Activated T-helper 1 cell treated with Interleukin-2 at 50 U/mL for 16 hours (primary cell): ENCODE measurements at places on chromosomes 3 and 15.

GRCh38 chr15:61835029-61835428 is 225.2 kb downstream of the VPS13C start:
- no peak for DNase-seq

DNA sequence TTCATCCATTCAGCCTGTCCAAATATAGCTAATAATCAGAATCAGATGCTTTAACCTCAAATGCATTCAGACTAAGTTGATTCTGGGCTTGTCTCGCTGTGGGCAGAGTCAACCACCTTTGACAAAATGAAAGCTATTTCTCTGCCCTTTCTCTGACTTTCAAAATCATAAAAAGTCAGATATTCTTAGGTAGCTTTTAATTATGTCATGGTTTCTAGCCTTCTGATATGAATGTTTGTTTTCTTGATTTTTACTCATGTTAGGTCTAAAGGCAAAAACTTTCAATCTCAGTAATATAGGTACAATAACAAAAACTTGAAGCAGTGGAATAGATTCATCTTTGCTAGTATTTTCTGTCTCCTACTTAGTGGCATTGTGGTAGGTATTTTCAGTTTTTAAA is 25.3 kb upstream of the C15orf61 start:
- DNase-seq, result no peak

GRCh38 chr3:179272385-179272784 is 21.5 kb upstream of the KCNMB3 start:
- no peak for DNase-seq

GRCh38 chr3:128076483-128077201 is 24.4 kb downstream of the SEC61A1 start:
- DNase-seq, result no peak

- no peak for DNase-seq
Observed at GRCh38 chr3:138408751-138409570, 25.5 kb upstream of the ESYT3 start.

- DNase-seq, result no peak
Observed at GRCh38 chr3:148106062-148106461, 591.6 kb upstream of the AGTR1 start.

DNA sequence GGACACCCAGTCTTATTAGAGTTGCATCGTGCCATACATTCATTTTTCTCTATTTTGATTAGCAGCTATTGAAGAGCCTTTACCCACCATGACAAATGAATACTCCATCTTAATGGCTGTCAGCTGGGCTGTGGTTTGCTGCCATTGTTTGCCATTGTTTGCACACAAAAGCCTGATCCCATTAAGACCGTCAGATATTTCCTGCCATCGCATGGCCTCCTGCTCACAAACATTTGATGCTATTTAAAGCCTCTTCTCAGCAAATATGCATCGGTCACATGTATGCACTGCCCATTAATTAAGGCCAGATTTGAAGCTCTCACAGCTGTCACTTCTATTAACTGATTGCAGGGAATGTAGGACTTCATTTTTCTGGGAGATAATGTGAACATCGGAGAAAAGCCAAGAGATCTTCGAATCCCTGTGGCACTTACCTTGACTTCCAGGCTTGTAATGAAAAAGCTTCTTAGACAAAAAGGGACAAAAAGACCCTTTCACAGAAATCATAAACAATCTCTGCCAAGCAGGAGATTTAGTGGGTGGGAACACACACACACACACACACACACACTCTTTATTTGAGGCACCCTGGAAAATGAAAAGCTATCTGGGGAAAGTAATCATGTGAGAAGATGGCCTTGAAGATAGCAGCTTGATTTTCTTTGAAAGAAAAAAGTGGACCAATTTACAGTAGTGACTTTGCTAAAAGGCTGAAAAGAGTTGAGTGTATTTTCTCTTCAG is 175.4 kb upstream of the NR2E3 start:
- DNase-seq, result no peak

- DNase-seq, result peak; percentile 31
Observed at GRCh38 chr3:66582721-66583423, 82.0 kb upstream of the LRIG1 start.

- no peak for DNase-seq
Observed at GRCh38 chr3:122941228-122942206, 86.0 kb downstream of the SEMA5B start.

DNA sequence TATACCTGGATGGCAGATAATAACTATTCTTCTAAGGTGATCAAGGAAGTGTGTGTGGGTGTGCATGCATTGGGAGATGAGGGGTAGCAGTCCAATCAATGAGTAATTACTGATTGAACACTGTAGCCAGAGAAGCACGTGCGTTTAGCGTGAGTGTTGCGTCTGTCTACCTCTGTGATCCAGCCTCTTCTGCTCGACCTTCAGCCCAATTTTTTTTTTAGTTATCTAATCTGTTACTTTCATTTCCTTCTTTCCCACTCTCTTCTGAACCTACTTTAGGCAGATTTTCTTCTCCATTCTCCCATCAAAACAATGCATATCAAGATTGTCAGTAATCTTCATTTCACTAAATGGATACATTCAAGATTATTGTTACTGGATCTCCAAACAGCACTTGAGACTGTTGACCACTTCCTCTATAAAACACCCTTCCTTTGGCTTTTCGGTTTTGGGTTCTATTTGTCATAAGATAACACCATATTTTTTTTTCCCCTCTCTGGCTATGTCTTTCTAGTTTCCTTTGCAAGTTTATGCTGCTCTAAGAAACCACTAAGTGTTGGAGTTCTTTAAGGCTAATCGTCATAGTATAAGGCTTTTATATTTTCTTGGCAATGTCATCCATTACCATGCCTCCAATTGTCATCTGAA is 41.0 kb downstream of the MCTP2 start:
- DNase-seq, result no peak

DNA sequence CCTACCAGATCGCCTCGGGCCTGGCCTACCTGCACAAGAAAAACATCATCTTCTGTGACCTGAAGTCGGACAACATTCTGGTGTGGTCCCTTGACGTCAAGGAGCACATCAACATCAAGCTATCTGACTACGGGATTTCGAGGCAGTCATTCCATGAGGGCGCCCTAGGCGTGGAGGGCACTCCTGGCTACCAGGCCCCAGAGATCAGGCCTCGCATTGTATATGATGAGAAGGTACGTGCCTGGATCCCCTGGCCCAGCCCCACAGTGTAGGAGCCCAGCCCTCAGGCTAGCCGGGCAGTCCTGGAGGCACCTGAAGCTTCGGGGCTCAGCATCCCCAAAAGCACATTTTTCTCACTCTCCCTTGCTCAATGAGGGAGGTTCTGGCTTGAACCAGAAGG is 135.8 kb downstream of the LRRK1 start:
- DNase-seq, result no peak

DNA sequence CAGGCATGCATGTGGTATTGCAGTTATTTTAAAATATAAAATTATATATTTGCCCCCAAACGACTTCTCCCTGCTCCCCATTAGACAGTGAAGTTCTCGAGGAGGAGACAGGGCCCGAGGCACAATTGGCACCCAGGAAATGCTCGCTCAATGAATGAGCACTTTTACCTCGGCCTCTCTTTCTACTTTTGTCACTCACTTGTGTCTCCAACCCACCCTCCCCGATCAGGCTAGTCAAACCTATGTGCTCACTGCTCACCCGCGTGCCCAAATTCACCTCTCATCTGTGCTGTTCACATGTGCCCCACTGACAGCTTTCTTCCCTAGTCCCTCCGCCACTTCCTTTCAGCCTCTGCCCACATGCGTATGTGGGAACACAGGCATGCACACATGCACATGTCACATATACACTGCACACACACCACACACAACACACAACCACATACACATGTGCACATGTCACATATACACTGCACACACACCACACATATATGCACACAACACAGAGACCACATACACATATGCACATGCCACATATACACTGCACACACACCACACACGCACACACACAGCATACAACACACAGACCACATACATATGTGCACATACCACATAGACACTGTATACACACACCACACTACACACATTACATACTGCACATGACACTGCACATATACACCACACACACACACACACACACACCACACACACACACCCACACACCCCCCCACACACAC is 46.3 kb upstream of the DLG1 start:
- no peak for DNase-seq

GRCh38 chr3:50625231-50626182 is 8.6 kb downstream of the MAPKAPK3 start:
- no peak for DNase-seq

GRCh38 chr3:169148448-169149348 is 514.8 kb downstream of the MECOM start:
- no peak for DNase-seq

DNA sequence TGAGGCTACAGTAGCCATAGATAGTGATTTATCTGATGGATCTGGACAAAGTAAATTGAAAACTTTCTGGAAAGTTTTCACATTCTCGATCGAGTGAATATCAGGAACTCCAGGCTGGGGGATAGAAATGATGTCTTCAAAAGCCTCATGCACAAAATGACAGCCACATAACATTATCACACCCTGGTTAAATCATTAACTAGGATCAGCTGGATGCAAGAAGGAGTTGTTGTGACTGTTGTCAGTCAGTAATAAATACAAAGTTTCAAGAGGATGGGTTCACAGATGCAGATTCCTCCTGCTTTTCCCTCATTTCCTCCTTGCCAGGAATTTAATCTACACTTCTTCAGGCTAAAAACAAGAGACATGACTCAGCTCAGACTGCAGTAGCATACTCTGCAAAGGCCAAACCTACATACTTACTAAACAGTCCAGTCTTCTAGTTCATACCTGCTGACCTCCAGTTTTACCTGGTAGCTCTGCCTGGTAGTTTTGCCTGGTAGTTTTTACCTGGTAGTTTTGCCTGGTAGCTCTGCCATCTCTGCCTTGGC is 40.9 kb downstream of the C2CD4A start:
- DNase-seq, result no peak

- DNase-seq, result no peak
Observed at GRCh38 chr3:89787979-89788378, 680.6 kb downstream of the EPHA3 start.

DNA sequence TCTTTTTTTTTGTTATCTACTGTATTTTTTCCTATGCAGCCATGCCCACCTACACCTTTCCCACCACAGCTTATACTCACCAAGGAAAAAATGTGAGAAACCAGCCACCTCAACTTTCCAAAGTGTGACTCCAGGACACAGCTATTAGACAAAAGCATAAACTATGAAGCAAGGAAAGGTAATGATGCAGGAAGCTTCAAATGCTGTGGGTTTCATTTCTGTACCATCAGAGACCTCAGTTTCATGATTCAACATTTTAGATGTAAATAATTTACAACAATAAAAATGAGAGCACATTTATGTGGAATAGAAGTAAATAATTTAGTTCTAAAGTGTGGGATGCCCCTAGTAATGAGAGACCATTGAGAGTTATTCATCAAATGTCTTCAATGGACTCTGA is 115.1 kb downstream of the CDIN1 start:
- DNase-seq, result no peak

- no peak for DNase-seq
Observed at GRCh38 chr15:49621887-49622286, 1.0 kb downstream of the DTWD1 start.

GRCh38 chr3:62051506-62051905 is 321.8 kb downstream of the FEZF2 start:
- no peak for DNase-seq

- no peak for DNase-seq
Observed at GRCh38 chr3:144109944-144110343, 138.3 kb downstream of the DIPK2A start.
